BE2C (cell line): ENCODE measurements at places on chromosomes 1 and 21.

- no peak for DNase-seq
These were observed 41.4 kb downstream of the ACOT7 start for GRCh38 chr1:6352138-6352563.

DNA sequence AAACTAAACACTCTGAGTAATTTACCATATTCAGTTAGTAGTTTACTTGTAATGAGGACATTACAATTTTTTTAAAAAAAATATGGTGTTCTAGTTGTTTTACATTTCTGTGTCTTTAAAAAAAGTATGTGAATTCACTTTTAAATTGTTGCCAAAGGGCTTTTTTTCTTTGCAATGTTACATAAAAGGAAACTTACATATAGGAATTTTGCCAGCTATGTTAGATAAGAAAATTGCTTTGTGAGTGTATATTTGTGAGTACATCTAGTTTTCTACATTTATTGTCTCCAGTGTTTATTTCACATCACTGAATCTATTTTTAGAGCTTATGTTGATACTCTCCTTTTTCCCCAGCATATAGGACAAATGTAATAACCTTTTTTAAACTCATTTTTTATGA, 206.8 kb downstream of the GPR52 start:
- no peak for DNase-seq

DNA sequence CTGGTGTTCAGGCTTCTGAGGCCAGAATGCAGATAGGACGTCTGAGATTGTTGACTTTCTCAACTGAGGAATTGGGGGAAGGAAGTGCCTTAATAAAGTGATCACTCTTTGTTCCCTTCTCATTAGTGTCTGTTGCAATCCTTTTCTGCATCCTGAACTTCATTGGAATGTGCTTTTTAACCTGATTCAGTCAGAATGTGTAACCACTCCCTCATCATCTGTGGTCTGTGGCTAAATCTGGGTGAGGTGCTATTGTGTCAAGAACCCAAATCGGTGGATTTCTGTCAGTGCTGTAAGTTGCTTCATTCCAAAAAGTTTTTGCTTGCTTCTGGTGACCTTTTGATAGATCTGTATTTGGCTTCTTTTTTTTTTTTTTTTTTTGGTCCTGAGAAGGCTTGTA, 38.2 kb downstream of the ARID1A start:
- DNase-seq: no peak

- no peak for DNase-seq
These were observed 50.9 kb downstream of the ACTL8 start for GRCh38 chr1:17805869-17806684.

- DNase-seq: no peak
These were observed 132.0 kb downstream of the FOXD2 start for GRCh38 chr1:47569681-47570470.

DNA sequence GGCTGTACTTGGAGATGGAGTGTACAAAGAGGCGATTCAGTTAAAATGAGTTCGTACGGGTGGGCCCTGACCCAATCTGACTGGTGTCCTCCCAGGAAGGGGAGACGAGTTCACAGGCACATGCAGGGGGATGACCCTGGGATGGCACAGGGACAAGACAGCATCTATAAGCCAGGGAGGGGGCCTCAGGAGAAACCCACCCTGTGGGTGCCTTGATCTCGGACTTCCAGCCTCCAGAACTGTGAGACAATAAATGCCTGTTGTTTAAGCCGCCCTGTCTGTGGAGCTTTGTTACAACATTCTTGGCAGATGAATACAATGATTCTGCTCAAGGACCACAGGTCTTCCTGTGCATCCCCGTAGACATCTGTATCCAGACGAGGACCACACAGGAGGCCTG, 14.6 kb upstream of the CLDN14 start:
- DNase-seq: no peak

- DNase-seq: no peak
These were observed 12.1 kb downstream of the FOXD2 start for GRCh38 chr1:47449822-47450552.

DNA sequence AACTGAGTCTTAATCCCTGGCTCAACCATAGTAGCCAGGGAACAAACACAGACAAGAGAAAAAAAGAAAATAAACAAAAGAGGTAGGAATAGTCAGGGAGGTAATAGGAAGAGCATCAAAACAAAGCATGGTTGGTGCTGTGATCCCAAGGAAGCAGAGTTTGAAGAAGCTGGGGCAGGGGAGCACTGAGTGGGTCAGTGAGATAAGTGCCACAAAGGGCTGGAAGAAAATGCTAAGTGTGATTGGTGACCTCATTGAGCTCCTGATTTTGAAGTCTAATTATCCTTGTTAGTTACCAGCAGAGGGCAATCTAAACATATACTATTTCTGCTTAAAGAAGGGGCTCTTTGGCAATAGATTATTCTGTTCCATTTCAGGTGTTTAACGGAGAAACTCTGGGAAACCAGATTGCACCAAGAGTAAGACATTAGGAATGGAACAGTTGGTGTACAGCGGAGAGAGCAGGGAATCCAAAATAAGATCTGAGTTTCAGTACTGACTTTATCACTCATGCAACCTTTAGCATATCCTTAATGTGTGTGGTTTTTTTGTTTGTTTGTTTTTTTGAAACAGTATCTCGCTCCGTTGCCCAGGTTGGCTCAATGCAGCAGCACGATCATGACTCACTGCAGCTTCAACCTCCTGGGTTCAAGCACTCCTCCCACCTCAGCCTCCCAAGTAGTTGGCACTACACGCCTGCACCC, 30.7 kb upstream of the KIAA1614 start:
- DNase-seq: no peak

DNA sequence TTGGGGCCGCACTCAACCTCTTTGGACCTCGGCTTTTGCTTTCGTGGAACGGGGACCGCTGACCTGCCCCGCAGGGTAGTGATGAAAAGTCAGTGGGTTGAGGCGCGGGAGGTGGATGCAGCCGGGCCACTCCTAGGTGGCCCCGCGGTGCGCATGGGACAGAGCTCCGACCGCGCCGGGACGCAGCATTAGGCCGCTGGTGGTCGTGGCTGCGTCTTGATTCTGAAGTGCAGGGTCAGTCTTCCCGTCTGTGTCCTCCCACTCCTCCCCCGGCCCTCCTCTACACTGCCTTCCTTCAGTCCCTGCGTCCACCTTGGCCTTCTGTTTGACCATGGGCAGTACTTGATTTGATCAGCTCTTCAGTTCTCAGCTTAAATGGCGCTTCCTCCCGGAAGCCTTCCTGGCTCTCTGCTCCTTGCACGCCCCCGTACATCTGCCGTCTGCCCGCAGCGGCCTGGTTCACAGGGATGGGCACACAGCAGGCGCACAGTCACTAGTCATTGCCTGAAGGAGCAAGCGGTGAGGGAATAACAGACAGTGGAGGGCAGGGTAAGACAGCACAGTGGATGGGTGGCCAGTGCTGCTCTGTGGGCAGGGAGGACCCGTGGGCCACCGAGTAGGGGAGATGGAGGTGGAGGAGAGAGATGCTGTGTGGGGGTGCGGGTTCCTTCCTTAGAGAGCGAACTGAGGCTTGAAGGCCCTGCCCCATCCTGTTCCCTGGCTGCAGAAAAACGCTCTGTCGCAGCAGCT, 633 bp downstream of the THEMIS2 start:
- no peak for DNase-seq

DNA sequence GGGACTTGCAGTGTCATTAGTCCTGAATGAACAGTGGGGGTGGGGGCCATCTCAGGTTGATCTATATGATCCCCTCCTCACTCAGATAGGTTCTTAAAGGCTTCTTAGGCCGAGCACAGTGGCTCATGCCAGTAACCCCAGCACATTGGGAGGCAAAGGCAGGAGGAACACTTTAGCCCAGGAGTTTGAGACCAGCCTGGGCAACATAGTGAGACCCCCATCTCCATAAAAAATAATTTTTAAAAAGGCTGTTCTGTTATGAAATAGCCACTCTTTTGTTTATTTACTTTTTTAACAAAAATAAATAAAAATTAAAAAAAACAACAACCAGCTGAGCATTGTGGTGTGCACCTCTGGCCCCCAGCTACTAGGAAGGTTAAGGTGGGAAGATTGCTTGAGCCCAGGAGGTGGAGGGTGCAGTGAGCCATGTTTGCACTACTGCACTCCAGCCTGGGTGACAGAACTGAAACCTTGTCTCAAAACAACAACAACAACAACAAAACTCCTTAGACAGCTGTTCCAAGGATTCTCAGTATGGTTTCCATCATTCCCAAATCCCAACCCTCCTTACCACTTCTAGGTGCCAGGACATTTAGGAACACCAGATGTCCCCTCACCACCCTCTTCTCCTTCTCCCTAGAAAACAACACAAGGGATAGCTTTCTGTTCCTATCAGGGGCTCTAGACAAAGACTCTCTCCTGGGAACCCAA, 2.0 kb upstream of the TRAPPC3 start:
- DNase-seq: no peak

- DNase-seq: no peak
These were observed 12.6 kb upstream of the MNDA start for GRCh38 chr1:158818560-158818959.

GRCh38 chr1:12658531-12659453, 14.9 kb downstream of the AADACL4 start:
- peak; percentile 67 for DNase-seq

- no peak for DNase-seq
These were observed 26.2 kb upstream of the IL10 start for GRCh38 chr1:206798384-206798996.

GRCh38 chr1:27644369-27645070, 9.5 kb upstream of the FGR start:
- DNase-seq: no peak

- no peak for DNase-seq
These were observed 39.9 kb upstream of the SMYD2 start for GRCh38 chr1:214241060-214241459.

DNA sequence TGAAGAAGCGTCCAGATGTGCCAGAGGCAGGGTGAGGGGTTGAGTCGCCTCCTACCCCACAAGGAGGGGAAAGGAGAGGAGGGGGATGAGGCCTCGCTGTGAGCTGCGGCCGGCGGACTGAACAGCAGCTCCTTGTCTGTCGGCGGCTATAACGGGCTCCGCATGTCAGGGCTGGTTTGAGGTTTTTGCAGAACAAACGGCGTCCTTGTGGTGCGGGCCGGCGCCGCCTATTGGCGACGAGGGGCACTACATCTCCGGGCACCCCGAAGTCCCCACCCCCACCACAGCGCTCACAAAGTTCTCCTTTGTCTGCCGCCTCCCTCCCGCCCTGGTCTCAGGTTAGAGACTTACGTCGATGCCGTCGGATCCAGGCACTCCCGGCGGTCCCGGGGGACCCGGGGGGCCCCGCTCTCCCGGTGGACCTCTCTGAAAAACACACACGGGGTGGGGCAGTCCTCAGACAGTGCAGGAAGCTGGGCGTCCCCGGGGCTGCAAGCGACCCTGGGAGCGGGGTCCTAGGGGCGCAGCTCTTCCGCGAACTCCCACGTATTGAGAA, 1.8 kb downstream of the COL9A2 start:
- peak; percentile 73 for DNase-seq

DNA sequence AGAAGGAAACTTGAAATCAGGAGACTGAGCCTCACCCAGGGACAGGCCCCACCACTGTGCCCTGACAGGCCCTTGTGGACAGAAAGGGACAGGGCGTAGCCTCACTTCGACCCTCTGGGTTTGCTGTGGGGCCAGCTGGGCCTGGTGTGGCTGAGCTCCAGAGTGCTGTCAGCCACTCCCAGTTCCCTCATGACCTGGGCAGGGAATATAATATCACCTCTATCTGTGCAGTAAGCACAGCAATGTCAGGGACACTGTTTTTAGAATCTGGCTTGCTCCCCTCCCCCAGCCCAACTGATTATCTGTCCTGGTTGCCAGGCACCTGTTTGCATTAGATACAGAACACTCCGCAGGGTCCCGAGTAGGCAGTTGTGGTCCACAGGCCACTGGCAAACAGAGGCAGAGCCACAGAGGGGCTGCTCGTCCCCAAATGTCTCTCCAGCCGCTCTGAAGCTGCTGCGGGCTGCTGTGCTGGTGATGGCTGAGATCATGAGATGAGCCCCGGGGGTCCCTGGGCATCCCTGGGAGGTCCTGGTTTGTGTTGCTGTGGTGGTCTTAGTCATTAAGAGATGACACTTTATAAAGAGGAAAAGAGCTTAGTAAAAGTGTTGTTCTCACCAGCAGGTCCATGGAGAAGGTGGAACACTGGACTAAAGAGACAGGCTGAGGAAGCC, 51.6 kb downstream of the ETS2 start:
- no peak for DNase-seq

DNA sequence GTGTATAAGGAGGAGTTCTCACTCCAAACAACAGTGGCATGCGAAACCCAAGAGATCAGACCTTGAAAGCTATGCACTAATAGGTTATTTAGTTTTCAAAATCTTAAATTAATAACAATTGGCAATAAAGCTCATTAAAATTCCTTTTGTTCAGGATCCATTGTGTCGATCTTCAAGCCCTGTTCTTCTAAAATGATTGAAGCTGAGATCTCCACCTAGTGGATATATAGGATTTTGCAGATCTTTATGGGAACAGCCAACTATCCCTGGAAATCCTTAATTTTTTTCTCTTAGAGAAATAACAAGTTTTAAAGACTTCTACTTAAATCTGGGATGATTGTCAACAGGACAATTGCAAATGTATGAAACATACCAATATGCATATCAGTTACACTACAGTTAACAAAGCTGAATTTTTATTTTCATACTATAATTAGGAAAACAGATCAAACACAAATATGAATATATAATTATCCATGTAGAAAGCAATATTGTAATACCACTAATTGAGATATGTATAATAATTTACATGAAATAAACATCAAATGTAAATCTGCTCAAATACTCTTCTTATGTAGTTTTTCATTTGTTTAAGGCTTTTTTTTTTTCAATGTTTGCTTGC, 43.3 kb downstream of the LRRC53 start:
- no peak for DNase-seq

GRCh38 chr21:25970254-25970930, 200.2 kb downstream of the APP start:
- peak; percentile 23 for DNase-seq
